ENCODE measurements at places on chromosomes 5 and 9.

DNA sequence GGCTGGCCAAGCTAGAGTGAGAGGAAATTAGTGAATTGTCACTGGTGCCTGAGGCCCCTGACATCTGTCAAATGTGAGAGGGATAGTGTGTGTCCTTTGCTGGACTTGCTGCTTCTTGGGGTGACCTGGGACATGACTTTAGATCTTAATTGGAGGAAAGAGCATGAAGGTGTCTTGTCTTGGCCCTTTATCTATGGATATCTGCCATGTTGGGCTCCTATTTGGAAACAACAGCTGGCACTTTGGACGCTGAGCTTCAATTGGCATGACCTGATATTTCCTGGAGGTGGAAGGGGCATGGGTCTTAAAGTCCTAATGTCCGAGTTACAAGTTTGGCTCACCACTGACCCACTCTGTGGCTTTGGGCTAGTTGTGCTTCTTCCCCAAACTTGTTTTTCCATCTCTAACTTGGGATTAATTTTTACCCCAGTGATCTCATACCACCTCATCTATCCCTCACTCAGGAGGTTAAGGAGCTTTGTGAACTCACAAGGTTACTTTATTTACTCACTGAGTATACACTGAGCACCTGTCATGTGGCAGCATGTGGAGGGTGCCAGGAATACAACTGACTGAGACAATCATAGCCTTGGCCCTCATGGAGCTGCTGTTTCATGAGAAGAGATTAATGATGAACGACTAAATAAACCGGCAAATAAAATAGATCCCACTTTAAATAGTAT, 30.1 kb upstream of the CXCL14 start:
- peak; percentile 35 for DNase-seq

- no peak for DNase-seq
These were observed 32.6 kb downstream of the HSD17B4 start for GRCh38 chr5:119484884-119485283.

GRCh38 chr9:26296910-26297572, 595.6 kb downstream of the CAAP1 start:
- no peak for DNase-seq

DNA sequence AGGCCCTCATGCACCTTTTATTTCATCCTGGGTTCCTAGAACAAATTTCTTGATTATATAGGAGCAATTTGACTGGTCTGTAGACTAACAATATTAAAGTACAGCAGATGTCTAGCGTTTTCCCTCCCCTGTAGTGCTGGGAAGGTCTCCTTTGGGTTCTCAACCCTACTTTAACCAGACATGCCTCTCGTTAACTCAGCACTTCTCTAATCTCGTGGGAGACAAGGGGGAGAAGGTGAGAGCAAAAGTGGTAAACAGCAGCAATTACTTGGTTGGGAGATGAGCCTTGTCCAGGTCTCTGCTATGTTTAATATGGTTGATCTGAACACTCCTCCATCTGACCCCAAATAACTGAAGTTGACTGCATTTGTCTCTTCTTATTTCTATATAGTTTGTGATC, 22.0 kb downstream of the CETN3 start:
- no peak for DNase-seq

- DNase-seq, result no peak
These were observed 290.9 kb downstream of the CDK5RAP2 start for GRCh38 chr9:120289098-120289497.

GRCh38 chr9:131704141-131704983, 35.5 kb downstream of the RAPGEF1 start:
- DNase-seq, result peak; percentile 65

GRCh38 chr5:177495243-177496060, 2.0 kb downstream of the PDLIM7 start:
- peak; percentile 68 for DNase-seq

DNA sequence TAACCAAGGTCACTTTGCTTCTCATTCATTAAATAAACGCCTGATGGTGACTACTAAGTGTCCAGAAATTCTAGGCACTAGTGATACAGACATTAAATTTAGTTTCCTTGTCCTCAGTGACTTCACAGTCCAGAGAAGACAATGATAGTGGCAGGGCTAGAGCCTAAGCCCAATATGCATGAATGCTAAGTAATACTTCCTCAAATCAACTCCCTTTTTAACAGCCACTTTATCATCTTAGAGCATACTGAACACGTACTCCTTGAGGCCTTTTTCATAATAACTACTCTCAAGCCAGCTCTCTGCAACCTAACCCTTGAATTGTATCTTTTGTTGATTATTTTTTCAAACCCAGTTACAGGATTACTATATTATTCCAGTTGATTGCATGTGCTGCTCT, 74.1 kb downstream of the STX17 start:
- DNase-seq, result no peak

- DNase-seq, result peak; percentile 41
These were observed 22.6 kb downstream of the SEMA5A start for GRCh38 chr5:9523090-9523823.

- peak; percentile 69 for DNase-seq
These were observed 118.4 kb upstream of the DPYSL3 start for GRCh38 chr5:147628058-147628895.

GRCh38 chr5:135511761-135512575, 23.8 kb downstream of the NEUROG1 start:
- DNase-seq, result no peak

DNA sequence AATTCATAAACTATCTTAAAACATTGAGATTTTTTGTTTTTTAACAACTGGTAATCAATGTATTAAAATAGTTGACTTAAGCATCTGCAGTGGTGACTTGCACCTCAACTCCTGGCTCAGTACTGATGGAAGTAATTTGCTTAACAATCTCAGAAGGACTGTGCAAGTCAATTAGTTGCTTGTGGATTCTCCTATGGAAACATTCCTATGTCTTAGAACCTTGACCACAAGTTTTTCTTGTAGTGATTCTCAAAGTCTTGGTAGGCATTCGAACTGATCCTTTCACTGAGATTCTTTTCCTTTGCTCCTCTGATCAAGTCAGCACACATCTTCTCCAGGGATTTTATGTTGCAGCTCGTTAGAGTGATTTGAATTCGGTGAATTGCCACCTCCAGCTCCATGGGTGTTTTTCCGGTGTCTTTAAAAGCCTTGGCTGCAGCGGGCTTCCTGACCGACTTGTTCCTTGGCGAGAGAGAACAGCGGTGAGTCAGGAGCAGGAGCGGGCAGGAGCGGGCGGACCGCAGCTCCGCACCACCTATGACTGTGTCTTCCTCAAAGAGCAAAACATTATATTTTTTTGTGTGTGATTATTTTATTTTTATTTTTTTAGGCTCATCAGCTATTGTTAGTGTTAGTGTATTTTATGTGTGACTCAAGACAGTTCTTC, 21.1 kb downstream of the HMGXB3 start:
- peak; percentile 93 for DNase-seq

GRCh38 chr5:181160152-181160754, 12.9 kb downstream of the OR2V2 start:
- peak; percentile 64 for DNase-seq

- DNase-seq, result no peak
These were observed 139.1 kb upstream of the ADRA1B start for GRCh38 chr5:159777049-159777660.

All from epithelial cell of esophagus (primary cell).